ENCODE measurements at places on chromosomes 13 and 19. TPM values are rescaled to one million over a fixed set of nuclear protein-coding genes. Genes with fewer than 3 reads are reported as not detected.
A peak's percentile ranks its signal among the peaks of the same experiment; 100 is the strongest.

- no peak for DNase-seq
These were observed 164.4 kb downstream of the USP12 start for GRCh38 chr13:27007166-27007565.

DNA sequence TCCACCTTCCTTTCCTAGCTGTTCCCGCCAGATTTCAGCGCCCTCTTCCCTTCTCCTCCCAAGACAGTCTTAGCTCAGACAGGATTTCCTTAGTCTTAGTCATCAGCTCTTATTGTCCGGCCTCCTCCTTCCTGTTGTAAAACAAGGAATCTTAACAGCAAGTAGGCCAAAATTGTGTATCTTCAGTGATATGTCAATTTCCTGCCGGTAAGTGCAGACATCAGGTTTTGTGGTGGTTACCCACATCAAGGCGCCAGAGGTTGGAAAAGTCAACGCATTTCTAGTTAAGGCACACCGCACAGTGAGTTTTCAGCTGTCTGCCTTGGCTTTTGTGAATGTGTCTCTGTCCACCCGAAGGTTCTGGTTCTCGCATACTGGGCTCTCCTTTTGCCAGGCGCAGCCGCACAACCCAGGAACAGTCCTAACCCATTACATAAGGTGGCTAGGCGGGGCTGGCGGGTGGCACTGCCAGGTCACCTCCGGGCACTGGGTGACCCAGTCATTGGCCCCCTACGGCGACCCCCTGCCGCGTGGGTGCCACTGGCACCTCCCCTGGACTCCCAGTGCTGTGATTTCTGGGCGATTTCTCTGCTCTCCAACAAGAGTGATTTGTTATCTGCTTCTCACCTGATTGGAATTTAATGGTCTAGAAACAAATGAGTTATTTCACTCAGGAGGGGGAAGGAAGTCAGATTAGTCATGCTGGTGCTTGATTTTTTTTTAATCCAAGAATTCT lies 12.9 kb downstream of the COL4A2 start:
- DNase-seq = no peak

DNA sequence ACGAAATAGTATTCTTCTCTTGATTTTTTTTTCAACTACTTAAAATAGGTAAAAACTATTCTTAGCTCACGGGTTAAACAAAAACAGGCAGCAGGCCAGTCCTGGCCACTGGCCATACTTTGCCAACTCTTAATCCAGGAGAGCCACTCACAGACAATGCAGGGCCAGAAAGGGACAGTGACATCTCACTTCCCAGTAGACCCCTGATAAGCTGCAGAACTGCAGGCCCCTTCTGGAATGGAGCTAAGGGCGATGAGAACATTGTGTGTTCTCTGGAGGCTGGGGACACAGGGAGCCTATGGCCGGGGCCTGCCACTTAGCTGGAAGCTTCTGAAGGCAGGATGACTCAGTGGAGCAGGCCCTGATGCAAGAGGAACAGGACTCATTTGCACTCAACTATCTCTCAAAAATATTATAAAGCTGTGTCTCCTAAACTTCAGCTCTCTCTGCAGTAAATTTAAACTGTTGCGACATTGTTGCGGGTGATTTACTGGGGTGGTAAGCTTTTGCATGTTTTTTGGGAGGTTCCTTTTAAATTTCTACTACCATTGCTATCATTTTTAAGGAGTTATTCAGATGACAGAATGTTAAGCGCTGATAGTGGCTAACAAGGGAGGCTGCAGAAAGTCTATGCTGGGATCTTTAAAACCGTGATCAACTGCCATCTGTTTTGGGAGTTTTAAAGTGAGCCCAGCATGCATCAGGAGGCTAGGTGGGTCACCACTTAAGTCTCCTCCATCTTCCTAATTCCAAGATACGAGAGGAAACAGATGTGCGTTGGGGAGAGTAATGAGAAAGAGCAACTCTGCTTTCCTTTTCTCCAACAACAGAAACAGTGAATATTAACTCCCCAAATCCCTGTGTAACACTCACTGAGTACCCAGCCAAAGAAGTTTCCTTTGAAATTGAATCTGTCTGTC lies 33.2 kb upstream of the KATNAL1 start:
- DNase-seq = peak; percentile 78

DNA sequence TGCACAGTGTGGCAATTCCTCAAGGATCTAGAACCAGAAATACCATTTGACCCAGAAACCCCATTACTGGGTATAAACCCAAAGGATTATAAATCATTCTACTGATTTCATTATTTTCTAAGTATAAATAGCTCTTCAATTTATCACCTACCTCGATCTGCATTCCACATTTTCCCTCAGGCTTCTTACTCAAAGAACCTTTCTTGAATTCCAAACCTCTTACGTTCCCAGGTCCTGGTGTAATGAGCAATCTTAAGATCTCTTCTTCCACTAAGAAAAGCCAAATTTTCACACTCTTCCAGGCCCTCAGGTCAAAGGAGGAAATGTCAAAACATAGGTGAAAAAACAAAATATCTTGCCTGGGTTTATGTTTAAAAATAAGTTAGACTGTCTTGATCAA lies 237.3 kb upstream of the GPC6 start:
- no peak for DNase-seq

- no peak for DNase-seq
These were observed 8.7 kb downstream of the UCHL3 start for GRCh38 chr13:75558145-75558840.

GRCh38 chr19:54335979-54336892 lies 2.7 kb downstream of the LILRA4 start:
- DNase-seq = no peak

GRCh38 chr13:42007844-42008243 lies 40.6 kb upstream of the DGKH start:
- DNase-seq = no peak

Gene NOTCH3
- 29.4 TPM for total RNA-seq

Gene KANK3
- 14.2 TPM for total RNA-seq

Gene VPS36
- 31.8 TPM for total RNA-seq

Gene ZNF547
- 2.4 TPM for total RNA-seq

Gene TNFSF13B
- 1.1 TPM for total RNA-seq

Gene GJB2
- 0.26 TPM for total RNA-seq
